ENCODE measurements at places on chromosomes 6 and 20.
A peak's percentile ranks its signal among the peaks of the same experiment; 100 is the strongest.

- DNase-seq, result no peak
Measured at GRCh38 chr6:10722570-10722819, 375 bp upstream of the TMEM14C start.

DNA sequence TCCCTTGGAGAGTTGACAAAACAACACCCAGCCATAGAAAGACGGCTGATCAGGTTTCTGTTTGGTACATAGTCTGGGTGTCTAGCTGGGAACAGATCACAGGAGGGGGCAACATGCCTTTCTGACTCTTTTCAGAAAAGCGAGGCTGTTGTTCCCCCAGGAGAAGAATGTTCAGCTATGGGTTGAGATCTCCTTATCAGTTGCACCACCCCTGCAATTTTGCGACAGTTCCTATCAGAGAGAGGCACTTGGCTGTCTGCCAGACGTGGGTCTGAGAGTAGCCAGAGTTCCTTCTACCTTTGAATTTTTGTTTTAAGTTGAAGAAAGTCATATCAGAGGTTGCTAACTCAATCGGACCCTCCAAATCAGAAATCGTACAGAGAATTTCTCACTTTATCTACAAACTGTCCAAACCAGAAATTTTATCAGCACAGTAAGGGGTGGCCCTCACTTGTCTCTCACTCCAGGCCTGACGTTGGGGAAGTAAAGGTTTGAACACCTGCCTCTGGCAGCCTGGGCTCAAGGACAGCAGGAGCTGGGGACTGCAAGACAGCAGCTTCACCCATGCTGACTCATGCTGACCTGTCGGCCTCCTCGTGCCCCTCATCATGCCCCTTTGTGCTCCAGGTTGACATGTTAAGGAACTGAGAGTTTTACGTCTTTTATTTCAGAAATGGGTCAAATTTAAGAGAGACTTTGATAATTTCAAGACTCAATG, 42.3 kb downstream of the TMC2 start:
- no peak for DNase-seq

DNA sequence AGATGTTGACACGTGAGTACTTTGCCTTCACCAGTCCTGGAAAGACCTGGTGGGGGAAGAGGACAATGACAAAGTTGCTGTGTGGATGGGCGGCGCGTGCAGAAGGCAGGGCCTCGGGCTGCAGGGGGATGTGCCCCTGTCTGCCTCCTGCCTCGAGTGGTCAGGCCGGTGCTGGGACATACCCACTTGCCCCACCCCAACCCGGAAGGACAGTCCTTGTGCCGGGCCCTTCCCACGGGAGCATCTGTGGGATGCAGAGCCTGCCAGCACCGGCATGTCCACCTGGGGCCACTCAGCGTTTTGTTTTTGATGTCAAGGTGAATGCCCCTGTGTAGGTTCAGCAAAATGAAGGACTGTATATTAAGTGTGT, 60.5 kb upstream of the BHLHE23 start:
- no peak for DNase-seq

- no peak for DNase-seq
Measured at GRCh38 chr20:19901226-19901625, 115.9 kb upstream of the NAA20 start.

GRCh38 chr20:57263801-57264792, 2.3 kb downstream of the BMP7 start:
- DNase-seq, result no peak

DNA sequence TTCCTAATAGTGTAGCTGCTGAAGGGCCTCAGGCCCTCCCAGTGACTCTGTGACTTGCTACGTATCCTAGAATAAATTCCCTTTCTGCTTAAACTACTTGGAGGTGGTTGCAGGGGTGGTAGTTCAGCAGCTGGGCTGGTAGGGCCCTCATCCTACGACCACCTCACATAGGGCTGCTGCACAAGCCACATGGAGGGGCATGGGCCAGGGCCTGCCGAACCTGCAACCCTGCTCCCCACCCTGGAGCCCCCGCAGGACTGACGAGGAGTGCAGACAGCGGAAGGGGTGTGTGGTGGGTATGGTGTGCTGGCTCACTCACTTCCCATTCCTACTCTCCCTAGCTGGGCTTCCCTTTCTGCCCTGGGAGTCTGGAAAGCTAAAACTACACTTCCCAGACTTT, 56.2 kb upstream of the MLN start:
- no peak for DNase-seq

GRCh38 chr20:24439737-24440387, 29.6 kb upstream of the SYNDIG1 start:
- DNase-seq, result no peak

DNA sequence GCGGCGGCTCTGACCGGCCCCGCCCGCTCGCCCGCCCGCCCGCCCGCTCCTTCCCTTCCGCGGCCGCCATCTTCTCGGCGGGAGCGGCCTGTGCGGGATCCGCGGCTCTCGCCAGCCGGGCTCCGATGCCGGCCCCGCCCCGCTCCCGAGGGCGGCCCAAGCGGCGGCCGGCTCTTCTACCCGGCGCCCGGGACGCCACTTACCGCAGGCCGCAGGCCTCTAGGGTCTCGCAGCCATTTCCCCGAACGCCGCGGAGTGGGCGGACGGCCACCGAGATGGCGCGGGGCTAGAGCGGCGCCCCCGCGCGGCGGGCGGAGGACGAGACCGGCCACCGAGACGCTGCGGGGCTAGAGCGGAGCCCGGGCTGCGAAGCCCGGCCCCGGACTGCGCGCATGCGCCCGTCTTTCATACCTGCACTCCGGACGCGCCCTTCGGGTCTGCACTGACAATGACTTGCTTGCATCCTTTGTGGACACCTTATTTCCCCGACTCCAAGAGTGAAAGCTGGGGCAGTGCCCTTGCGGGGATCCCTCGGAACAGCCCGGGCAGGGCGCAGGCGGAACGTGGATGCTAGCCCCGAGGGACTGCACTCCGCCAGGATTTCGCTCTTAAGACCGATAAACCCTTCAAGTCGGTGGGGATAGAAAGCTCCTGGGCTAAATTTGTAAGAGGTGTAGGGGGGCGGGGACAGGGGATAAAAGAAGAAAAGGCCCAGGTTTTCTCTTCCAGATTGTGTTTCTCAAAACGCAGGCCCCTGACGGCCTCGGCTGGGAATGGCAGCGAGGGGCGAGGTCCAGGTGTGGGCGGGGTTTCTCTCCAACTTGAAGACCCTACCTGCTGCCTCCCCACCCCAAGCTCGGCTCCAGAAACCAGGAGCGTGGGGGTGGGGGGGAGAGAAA, at the start of gene DIDO1:
TSS of gene DIDO1 (minus strand) at position 277 of the 899 bp plus-strand sequence.
- DNase-seq, result peak; percentile 97

GRCh38 chr6:78615430-78615904, 251.9 kb upstream of the IRAK1BP1 start:
- DNase-seq, result no peak

GRCh38 chr6:108677357-108677756, 116.6 kb downstream of the FOXO3 start:
- DNase-seq, result no peak

DNA sequence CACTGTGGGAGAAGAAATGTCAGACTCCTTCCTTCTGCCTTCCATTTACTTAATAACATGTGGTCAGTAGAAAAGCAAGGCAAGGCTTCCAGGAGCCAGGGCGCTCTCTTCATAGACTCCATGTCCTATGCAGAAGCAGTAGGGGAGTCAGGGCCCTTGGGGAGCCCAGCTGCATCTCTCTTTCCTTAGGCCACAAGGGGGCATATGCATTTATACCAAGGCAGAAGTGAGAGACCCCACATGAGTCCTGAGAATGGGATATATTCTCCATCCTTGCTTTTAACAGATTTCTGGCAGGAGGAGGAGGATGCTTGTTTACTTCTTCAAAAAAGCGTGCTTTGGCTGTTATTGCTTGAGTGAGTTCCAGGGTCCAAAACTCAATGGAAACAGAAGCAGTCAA, 198.5 kb downstream of the HIVEP2 start:
- DNase-seq, result no peak

DNA sequence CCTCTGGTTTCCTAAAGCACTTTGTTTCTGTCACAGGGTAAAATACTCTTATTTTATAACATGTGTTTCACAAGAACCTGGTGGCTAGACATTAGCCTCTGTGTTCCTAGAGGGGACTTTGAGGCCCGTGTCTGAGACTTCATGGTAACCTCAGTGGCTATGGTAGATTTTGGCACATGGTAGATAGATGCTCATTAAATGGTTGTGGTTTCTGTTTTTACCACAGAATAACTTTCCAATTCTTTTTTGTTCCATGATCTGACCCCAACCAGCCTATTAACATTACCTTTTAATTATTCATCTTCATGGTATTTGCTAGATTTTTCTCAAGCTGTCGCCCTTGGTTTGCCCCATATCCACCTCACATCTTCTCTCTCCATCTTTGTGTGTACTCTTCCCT, 34.3 kb downstream of the CCN2 start:
- DNase-seq, result no peak

DNA sequence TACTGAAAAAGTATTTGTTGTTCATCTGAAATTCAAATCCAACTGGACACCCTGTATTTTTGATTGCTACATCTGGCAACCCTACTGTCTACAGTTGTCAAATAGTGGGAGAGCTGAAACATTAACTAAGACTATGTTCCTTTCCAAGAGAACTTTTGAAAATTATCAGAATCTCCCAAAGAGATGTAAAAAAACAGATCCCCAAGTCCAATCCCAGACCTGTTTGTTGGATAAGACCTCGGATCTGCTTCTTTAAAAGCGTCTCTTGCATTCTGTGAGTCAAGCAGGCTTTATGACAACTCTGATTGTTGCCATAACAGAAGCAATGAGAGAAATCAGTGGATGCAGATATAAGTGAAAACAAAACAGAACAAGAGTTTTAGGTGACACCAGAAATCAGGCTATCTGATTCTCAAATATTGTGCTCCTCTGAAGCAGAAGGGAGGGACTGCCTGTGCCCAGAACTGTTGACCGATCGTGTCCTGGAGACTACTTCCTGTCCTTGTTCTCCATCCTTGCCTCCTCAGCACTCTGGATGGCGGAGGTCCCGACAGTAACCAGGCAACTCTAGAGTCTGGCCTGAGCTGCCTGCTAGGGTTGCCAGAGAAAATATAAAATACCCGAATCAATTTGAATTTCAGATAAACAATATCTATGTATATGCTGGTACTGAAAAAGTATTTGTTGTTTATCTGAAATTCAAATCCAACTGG, 853.8 kb downstream of the MAFB start:
- no peak for DNase-seq

DNA sequence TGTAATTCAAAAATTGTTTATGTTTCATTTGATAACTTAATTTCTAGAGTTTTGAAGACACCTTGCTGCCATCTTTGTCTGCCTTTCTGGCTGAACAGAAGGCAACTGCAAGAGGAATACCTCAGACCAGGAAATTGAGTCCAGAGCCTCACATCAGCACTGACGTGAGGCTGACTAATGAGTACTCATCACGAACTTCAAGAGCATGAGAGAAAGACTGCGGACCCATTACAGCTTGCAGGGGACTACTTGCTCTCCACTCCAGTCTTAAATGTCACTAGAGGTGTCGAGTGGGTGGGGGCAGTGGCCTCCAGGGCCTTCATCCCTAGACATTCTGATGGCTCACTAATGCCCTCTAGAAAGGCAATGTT, 109.5 kb upstream of the SSTR4 start:
- DNase-seq, result no peak

DNA sequence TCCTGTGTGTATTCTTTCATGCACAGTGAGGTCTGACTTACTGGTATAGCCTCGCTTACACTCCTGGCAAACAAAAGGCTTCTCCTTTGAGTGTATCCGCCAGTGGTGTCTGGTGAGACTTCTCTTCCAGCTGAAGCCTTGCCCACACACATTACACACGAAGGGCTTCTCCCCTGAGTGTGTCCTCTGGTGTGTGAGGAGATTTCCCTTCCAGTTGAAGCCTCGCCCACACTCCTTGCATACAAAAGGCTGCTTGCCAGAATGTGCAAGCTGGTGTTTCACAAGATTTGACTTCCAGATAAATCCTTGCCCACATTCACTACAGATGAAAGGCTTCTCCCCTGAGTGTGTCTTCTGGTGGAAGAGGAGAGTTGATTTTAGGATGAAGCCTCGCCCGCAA, 21.5 kb downstream of the ZNF337 start:
- DNase-seq, result no peak

GRCh38 chr20:308427-309038, 11.2 kb downstream of the ZCCHC3 start:
- DNase-seq, result no peak

- DNase-seq, result no peak
Measured at GRCh38 chr6:125192610-125192930, 39.0 kb downstream of the TPD52L1 start.

DNA sequence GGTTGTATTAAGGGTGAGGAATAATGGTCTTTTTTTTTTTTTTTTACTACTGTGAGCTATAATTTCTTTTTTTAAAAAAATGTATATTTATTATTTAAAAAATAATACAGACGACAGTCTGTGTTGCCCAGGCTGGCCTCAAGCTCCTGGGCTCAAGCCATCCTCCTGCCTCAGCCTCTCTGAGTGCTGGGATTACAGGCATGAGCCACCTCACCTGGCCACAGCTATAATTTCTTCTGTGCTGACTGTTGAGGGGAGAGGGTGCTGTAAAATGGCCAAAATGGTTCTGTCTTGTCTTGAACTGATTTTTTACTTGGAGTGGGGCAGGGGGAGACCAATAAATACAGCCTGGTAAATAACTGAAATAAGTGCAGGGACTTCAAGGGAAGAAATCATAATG, 3.6 kb downstream of the SRSF3 start:
- no peak for DNase-seq

- DNase-seq, result no peak
Measured at GRCh38 chr6:149065658-149066556, 251.6 kb upstream of the TAB2 start.

- no peak for DNase-seq
Measured at GRCh38 chr6:15874326-15874725, 211.5 kb upstream of the DTNBP1 start.

DNA sequence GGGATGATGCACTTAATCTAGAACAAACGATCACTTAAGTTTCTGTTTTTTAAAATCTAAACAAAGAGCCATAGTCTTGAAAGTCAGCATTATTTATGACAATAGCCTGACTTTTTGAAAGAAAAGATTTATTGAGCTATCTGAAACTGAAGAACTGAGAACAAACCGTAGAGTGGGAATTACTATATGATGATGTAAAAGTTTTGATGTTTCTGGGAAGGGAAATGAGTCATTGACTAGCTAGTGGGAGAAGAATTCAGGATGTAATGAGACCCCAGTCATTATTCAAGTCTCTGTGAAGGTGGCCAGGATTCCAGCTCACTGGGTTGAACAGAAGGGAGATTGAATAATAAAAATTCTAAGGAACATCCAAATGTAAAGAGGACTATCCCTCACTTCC, 83.4 kb upstream of the FABP7 start:
- peak; percentile 18 for DNase-seq

- DNase-seq, result no peak
Measured at GRCh38 chr6:130973521-130974277, 89.3 kb downstream of the EPB41L2 start.

DNA sequence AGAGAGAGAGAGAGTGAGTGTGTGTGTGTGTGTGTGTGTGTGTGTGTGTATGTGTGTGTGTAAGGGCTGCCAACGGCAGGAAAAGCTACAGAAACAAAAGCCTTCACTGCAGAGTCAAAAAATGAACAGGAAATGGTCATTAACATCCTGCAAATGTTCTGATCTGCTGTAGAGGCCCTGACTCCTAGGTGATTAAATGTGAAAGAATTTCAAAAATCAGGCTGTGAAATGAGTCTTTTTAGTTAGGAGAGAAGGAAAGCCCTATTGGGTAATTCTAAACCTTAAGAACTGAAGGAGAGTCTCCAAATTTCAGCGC, 166.5 kb upstream of the MYLIP start:
- DNase-seq, result peak; percentile 73

GRCh38 chr20:4266183-4266582, 250.8 kb upstream of the RNF24 start:
- no peak for DNase-seq

Measured in GM03348 (cell line).